ENCODE measurements at places on chromosomes 13 and 19. TPM values are rescaled to one million over a fixed set of nuclear protein-coding genes. Genes with fewer than 3 reads are reported as not detected.

The SLC5A5 gene
- not detected for total RNA-seq

The CAPS gene
- 0.30 TPM for total RNA-seq

The ZNF91 gene
- total RNA-seq = 18.0 TPM

The RFPL4AL1 gene
- not detected for total RNA-seq

The LENG9 gene
- 12.4 TPM for total RNA-seq

The TEX101 gene
- not detected for total RNA-seq

The RASGRP4 gene
- not detected for total RNA-seq

The CGB2 gene
- not detected for total RNA-seq

The ZNF829 gene
- 0.25 TPM for total RNA-seq

The MBD3L3 gene
- total RNA-seq = not detected

The ATP4B gene
- total RNA-seq = not detected

The BLOC1S3 gene
- 22.6 TPM for total RNA-seq

The CGB7 gene
- total RNA-seq = not detected

The UBE2L5 gene
- not detected for total RNA-seq

The NAPA gene
- 323 TPM for total RNA-seq

The EPSTI1 gene
- total RNA-seq = 2.9 TPM
